Right renal cortex interstitium (tissue), 3 donors: ENCODE measurements at places on chromosomes 16 and 17. TPM values are rescaled to one million over a fixed set of nuclear protein-coding genes. Genes with fewer than 3 reads are reported as not detected.

Gene MPG
- polyA plus RNA-seq, result 16.0 TPM

Gene CIITA
- polyA plus RNA-seq, result 4.9 TPM

Gene TP53TG3B
- not detected for polyA plus RNA-seq

Gene PIGQ
- polyA plus RNA-seq, result 49.8 TPM

DNA sequence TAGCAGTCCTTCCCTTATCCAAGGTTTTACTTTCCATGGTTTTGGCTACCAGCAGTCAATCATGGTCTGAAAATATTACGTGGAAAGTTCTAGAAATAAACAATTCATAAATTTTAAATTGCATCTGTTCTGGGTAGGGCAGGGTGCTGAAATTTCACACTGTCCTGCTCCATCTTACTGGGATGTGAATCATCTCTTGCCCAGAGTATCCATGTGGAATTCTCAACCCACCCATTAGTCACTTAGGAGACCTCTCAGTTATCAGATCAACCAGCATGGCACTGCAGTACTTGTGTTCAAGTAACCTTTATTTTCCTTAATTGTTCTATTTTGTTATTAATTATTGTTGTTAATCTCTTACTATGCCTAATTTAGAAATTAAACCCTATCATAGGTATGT lies 202.8 kb upstream of the CPHXL start:
- DNase-seq, result no peak

DNA sequence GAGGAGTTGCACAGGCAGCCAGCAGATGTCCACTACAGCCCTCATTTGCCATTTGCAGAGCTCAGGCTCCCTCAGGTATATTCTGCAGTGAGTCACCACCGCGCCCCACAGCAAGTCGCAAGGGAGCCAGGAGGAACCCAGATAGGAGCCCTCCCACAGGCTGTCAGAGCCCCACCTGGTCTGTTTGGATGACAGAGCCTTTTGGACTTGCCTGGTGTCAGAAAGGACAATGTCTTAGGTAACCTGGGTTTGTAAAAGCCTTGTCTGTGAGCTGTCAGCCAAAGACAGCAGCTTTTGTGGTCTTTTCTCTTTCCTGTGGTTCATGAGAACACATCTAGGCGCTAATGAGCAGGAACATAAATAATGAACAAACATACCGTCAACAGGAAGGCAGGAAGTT lies 70.9 kb downstream of the GNAO1 start:
- no peak for DNase-seq

DNA sequence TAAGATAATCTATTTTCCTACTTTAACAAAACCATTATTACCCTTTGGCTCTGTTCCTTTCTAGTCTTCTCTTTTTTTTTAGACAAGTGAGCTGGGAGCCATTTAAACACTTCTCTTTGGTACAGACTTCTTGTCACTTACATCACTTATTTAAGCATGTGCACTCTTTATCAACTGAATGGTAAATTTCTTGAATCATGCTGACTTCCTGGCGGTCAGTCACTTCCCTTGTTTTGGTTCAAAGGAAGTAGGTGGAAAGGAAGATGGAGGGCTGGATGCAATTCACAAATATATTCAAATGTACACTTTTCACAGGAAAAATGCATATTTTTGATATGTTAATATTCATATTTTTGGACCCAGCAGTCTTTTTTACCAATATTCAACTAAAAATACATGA lies 97.1 kb downstream of the ITFG1 start:
- no peak for DNase-seq
